RPMI8226 (cell line): ENCODE measurements at places on chromosomes 4 and X.

DNA sequence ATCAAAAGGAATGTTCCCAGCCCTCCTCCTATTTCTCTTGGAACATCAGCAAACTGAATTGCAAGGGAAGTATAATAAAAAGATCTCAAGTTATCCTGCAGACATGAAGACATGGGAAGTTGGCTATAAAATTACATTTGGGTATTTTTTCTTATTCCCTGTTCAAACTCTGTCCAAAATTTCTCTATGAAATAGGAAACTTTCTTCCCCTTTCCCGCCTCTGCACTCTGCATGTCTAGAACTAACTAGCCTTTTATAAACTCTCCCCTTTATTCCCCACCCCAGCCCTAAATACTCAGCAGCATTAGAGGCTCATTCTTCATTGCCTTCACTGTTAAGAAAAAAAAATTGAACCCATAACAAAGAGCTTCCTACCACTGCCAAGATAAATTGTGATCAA, 126.7 kb upstream of the EDNRA start:
- no peak for DNase-seq

GRCh38 chr4:70158576-70158975, 4.5 kb downstream of the PRR27 start:
- DNase-seq, result peak; percentile 70

- DNase-seq, result no peak
Measured at GRCh38 chr4:84433633-84434222, 65.4 kb downstream of the NKX6-1 start.

DNA sequence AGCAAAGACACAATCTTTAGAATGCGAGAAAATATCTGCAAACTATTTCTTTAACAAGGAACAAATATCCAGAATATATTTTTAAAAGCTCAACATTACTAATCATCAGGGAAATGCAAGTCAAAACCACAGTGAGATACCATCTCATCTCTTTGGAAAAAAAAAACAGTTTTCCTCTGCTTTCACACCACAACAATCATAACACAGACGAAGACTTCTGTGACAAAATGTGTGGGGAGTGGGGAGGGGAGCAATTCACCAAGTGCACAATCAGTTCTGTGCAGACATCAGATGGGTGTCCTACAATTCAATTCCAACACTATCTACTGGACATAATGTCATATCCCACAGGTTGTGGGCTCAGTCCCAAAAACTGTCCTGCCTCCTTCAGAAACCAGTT, 293.2 kb upstream of the SLC7A11 start:
- DNase-seq, result no peak

DNA sequence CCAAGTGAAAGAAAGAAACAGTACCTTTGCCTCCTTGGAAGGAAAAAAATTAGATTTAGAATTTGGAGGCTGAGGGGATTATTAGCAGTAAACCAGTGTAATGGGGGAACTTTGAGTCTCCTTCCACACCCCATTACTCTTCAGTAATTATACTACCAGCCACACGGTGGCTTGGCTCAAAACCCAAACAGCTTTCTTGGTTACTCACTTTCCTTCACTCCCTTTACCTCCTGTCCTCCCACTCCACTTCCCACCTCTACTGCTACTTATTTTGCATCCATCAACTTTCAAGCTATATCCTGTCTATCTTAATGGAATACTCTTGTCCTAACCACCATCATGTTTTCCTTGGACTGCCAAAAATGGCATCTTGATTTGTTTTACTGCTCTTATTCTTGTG, 310.6 kb upstream of the AADAT start:
- no peak for DNase-seq

GRCh38 chrX:86329174-86329573, 180.9 kb downstream of the DACH2 start:
- DNase-seq, result no peak

- DNase-seq, result no peak
Measured at GRCh38 chr4:73499996-73500765, 18.6 kb downstream of the AFM start.

GRCh38 chrX:114532111-114532805, 51.6 kb upstream of the HTR2C start:
- no peak for DNase-seq

GRCh38 chr4:15515106-15515505, 45.4 kb downstream of the CC2D2A start:
- DNase-seq, result no peak

GRCh38 chr4:26252349-26253025, 68.3 kb upstream of the RBPJ start:
- DNase-seq, result no peak

GRCh38 chrX:120036704-120037103, 40.8 kb downstream of the RHOXF2B start:
- peak; percentile 46 for DNase-seq

DNA sequence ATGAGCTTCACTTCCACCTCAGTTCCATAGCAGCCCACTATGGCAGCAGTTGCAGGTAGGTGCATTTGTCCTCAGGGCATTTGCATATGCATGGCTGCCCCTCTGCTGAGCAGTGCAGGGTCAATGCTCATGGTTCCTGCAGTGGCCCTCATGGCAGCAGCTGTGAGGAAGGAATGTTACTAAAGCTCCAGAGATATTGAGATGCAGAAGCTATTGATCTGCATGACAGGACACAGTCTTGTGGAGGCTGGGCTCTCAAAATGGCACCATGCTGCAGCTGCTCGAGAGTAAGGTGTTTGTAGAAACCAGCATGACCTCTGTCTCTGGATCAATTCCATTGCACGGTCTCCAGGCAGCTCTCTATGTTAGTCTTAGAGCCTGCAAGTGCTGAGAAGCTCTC, 179.2 kb upstream of the PCDH18 start:
- no peak for DNase-seq

- DNase-seq, result no peak
Measured at GRCh38 chrX:2618516-2618915, 72.6 kb upstream of the CD99 start.

DNA sequence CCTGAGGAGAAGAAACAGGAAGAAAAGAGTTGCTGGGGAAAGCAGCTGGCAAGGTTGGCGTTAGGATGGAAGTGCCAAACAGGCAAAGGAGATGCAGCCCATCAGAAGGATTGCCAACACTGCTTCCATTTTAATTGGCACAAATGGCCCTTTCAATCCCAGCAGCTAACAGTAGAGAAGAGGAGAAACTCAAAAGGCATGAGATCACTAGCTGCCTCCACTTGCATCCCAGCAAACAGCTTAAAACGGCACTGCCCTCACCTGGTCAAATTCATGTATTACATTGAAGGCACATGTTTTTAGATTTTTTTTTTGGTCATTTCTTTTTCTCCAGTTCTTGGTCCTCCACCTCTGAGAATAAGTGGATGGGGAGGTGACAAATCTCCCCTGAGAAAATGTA, 14.9 kb upstream of the LOC101059915 start:
- peak; percentile 64 for DNase-seq

DNA sequence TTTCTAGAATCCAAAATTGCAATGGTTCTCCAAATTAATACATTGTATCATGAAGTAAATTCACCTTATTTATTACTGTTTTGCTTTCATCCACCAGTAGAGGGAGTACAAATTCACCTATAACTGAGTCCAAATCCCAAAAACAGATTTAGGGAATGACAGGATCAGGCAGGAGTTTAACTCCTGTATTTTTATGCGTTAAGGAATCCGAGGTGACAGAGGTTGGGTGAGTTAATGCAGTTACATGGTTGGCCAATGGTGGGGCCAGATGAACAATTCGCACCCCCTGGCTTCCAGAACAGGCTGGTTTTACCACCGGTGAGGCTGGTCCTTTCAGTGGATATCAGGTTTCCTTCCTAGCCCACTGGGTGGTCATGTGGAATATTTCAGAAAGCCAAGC, 82.4 kb downstream of the MTNR1A start:
- DNase-seq, result no peak

DNA sequence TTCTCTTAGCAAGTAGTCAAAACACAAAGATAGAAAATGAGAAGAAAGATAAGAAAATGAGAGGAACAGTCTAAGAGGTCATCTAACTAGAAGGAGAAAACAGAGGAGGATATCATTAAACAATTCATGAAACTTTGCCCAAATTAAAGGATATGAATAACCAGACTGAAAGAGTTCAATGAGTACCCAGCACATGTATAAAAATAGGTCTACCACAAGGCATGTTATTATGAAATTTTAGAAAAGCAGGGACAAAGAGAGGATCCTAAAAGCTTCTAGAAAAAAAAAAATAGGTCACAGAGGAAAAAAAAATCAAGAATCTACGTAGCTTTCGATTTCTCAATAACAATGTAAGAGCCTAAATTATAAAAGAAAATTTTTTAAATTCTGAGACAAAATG, 118.5 kb downstream of the WDFY3 start:
- DNase-seq, result no peak

DNA sequence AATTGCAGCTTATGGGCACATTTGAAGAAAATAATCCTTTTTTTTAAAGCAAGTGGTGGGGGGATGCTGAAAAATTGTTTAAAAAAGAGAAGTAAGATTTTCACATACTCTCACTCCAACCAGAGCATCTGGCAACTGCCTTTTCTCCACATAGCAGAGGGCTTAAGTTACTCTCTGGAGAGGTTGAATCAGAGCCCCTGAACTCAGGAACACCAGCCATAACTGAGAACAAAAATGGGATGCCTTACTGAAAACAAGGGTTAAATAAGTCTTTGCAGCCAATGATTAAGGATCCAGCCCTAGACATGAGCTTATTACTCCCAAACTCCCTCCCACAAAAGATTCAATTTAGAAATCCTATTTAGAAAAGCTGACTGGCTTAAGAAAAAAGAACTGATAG, 27.5 kb downstream of the CASK start:
- no peak for DNase-seq

GRCh38 chr4:125101719-125102118, 213.0 kb upstream of the FAT4 start:
- DNase-seq, result no peak

DNA sequence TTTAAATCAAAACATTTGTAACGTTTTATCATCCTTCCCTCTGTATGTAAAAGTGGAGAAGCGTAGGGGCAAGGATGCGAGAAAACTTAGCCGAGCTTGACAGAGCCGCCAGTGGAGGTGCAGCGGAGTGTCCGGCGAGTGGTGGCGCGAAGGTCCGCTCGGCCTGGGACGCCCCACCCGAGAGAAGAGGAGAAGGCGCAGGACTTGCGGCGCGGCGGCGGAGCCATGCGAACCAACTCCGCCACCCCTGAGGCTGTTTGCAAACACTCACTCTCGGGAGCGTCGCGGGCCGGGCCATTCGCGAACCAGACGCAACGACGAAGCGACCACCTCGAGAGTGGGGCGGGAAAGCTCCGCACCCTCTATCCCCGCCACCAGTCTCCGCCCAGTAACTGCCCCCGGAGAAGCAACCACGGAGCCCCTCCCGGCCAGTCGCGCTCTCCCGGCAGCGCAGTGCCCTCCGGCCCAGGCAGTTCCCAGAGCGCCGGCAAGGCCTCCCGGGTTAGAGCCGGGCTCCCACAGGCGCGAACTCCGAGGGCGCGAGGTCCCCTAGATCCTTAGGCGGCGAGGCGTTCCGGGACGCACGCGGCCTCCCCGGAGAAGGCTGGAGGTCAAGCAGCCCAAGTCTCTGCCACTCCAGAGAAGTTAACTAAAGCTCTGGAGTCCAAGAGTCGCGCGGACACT, 2.3 kb upstream of the MAB21L2 start:
- DNase-seq, result no peak

- DNase-seq, result no peak
Measured at GRCh38 chr4:14221176-14221575, 593.7 kb upstream of the BOD1L1 start.

GRCh38 chr4:39047681-39048080, 14.4 kb upstream of the KLHL5 start:
- DNase-seq, result no peak

DNA sequence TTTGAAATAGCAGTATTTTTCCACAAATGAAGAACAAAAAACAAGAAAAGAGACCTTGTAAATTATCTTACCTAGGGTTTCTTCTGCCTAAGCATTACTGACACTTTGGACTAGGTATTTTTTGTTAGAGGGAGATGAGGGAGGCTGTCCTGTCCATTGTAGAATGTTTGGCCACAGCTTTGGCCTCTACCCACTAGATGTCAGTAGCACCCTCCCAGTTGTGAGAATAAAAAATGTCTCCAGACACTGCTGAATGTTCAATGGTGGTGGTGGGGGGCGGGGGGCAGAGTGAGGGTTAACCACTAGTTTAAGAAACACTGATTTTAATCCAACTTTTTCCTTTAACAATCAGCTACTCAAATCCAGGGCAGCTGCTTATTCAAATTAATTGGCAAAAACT, 25.8 kb downstream of the OTUD4 start:
- peak; percentile 25 for DNase-seq

- DNase-seq, result peak; percentile 18
Measured at GRCh38 chr4:122827258-122827878, 737 bp downstream of the FGF2 start.

- no peak for DNase-seq
Measured at GRCh38 chr4:2290974-2291704, 29.2 kb upstream of the MXD4 start.
